NCI-H187 (cell line): ENCODE measurements at places on chromosomes 12 and 14.

GRCh38 chr12:106582641-106583230, at the start of gene RFX4:
TSS of gene RFX4 (plus strand) at chr12:106583004. CDS start at chr12:106583321, 317 bp downstream.
- no peak for DNase-seq

GRCh38 chr12:107929436-107929835, 154.9 kb downstream of the ASCL4 start:
- DNase-seq, result no peak

DNA sequence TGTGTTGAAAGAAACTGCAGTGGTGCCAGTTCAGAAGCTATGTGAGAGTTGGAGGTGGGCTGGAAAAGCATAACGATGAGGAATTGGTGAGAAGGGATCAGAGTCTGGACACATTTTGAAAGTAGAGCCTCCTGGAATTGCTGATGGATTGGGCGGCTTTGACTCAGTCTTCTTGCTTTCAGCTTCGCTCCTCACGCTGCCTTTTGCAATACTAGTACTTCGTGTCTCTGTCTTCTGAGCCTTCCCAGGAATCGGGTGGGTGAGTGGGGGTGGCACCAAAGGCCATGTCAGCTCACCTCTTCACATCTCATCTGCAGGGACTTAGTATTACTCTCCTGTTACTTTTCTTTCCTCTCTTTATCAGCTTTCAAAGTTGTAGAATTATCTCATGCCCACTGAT, 101.6 kb upstream of the RFX4 start:
- no peak for DNase-seq

GRCh38 chr12:124529565-124530276, 37.7 kb downstream of the NCOR2 start:
- no peak for DNase-seq
